ENCODE measurements at places on chromosomes 2 and 18. TPM values are rescaled to one million over a fixed set of nuclear protein-coding genes. Genes with fewer than 3 reads are reported as not detected.
A peak's percentile ranks its signal among the peaks of the same experiment; 100 is the strongest.

PRSS56 gene
- not detected for total RNA-seq

- peak; percentile 72 for DNase-seq
Measured at GRCh38 chr2:85327160-85327821, 498 bp downstream of the TGOLN2 start.

- DNase-seq, result no peak
Measured at GRCh38 chr2:43455731-43456642, 139.9 kb downstream of the THADA start.

GRCh38 chr2:239397931-239398471 lies 2.8 kb downstream of the HDAC4 start:
- peak; percentile 4 for DNase-seq

ANKRD62 gene
- total RNA-seq, result not detected

ABCB11 gene
- not detected for total RNA-seq

- no peak for DNase-seq
Measured at GRCh38 chr2:227939271-227940027, 68.0 kb downstream of the DAW1 start.

DNA sequence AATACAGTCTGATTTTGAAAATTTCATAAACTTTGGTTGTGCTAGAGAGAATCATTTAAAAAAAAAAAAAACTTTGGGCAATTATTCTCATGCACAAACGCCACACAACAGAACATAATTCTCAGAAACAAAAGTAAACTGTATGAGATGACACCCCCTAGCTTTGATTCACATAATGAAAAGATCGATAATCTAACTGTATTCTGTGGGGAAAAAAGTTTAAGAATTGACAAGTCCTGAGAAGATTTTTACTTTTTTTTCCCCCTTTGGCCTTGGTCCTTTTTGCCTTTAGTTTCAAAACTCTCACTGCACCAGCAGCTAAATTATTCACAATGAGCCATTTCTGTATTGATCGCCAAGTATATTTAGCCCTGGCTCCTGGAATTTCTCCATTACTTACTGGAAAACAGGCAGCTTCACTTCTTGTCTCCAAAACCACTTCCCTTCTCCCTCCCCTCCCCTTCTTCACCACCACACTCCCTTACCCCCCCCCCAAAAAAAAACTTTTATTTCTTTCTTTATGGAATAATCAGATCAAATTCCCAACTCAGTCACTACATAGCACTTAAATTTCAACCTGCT lies 2.0 kb downstream of the IKZF2 start:
- DNase-seq, result no peak

DNA sequence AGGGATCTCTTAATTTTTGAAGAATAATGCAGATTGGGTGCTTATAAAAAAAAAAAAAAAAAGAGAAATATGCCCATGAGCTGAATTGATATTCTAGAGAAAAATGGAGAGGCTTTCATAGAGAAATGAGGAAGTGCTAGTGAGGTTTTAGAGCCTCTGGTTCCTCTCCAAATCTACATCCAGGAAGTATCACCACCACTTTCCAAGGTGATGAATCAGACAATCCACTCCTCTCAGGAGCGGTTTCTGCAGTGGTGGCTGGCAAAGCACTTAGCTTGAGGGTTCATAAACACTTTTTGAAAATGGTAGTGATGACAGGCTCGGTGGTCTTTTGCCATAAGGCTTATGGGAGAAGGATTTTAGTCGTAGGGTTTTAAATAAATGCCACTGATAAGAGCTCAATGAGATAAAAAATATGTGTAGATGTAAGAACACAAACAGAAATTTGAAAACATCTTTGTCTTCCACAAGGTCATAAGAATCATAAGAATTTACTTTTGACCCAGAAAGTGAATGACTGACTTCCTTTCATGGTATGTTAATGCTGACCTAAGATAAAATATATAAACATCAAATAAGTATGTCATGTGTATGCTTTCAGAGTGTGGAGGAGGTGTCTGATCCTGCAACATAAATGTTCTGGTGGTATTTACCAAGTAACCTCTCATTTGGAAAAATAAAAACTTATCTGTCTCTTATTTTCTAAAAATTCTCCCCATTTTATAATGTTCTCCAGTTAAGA lies 42.1 kb upstream of the DSG1 start:
- no peak for DNase-seq

OR6B2 gene
- not detected for total RNA-seq

- DNase-seq, result no peak
Measured at GRCh38 chr2:62014102-62014501, 108.6 kb downstream of the COMMD1 start.

DNA sequence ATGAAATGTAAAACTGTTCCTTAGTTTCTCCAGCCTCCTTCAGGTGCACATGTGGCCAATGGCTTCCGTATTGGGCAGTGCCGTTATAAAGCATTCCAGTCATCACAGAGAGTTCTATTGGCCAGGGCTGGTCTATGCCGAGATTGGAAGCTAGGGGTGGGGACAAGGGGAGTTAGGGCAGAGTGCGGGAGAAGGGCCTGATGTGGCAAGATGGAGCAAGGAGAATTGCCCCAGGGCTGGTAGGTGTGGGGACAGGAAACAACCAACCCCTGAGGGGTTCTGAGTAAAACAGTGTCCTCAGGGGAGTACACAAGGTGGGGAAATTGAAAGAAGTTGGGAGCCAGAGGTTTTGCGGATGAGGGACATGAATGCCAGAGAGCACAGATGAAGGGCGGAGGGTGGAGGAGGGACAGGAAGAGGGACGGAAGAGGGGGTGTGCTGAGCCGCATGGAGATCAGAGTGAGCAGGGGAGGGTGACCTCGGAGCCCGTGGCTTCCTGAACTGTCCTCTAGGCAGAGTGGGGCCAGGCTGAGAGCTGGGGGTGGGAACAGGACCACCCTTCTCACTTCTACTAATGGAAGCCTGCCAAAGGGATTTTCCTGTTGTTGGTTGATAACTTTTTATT lies 9.1 kb upstream of the ATP6V1C2 start:
- peak; percentile 18 for DNase-seq

LRRTM1 gene
- not detected for total RNA-seq

SH3YL1 gene
- 17.9 TPM for total RNA-seq
